SK-N-SH (cell line): ENCODE measurements at places on chromosomes 11 and 22. TPM values are rescaled to one million over a fixed set of nuclear protein-coding genes. Genes with fewer than 3 reads are reported as not detected.

Gene PTDSS2
- polyA plus RNA-seq, result 25.6 and 28.6 TPM in 2 replicates

Gene PNPLA3
- 2.4 and 3.2 TPM in 2 replicates for polyA plus RNA-seq

Gene CRACR2B
- 0.94 and 1.1 TPM in 2 replicates for polyA plus RNA-seq

Gene BRSK2
- 0.64 and 0.80 TPM in 2 replicates for polyA plus RNA-seq

Gene GRK3
- 1.3 and 1.9 TPM in 2 replicates for polyA plus RNA-seq

Gene DDX25
- polyA plus RNA-seq, result 0.12 and 0.39 TPM in 2 replicates

Gene ARFIP2
- 128 and 162 TPM in 2 replicates for polyA plus RNA-seq

Gene TRPM5
- polyA plus RNA-seq, result not detected in 2 replicates

Gene MMP26
- polyA plus RNA-seq, result not detected in 2 replicates

Gene MMP8
- polyA plus RNA-seq, result 0.07 TPM in 1 of 2 replicates, not detected in the other

Gene MPZL2
- polyA plus RNA-seq, result 6.2 and 8.6 TPM in 2 replicates

Gene ALKBH8
- 2.4 and 3.5 TPM in 2 replicates for polyA plus RNA-seq

Gene NLRP6
- not detected in 2 replicates for polyA plus RNA-seq

Gene TMEM191B
- polyA plus RNA-seq, result 2.4 and 3.7 TPM in 2 replicates

Gene OR51I1
- polyA plus RNA-seq, result 0.08 TPM in 1 of 2 replicates, not detected in the other

Gene SLC22A9
- polyA plus RNA-seq, result not detected in 2 replicates

Gene LSP1
- polyA plus RNA-seq, result 0.34 and 0.38 TPM in 2 replicates

Gene MS4A4A
- polyA plus RNA-seq, result not detected in 2 replicates

Gene FLRT1
- 0.03 TPM in 2 replicates for polyA plus RNA-seq

Gene LDHAL6A
- not detected in 2 replicates for polyA plus RNA-seq

Gene OAF
- 27.6 and 28.0 TPM in 2 replicates for polyA plus RNA-seq

Gene ASPHD2
- 2.1 and 2.2 TPM in 2 replicates for polyA plus RNA-seq

Gene RIC3
- polyA plus RNA-seq, result 0.54 and 1.2 TPM in 2 replicates

Gene MMP13
- 0.12 and 0.15 TPM in 2 replicates for polyA plus RNA-seq

Gene TSGA10IP
- not detected in 2 replicates for polyA plus RNA-seq

Gene MRTFA
- 2.9 and 5.8 TPM in 2 replicates for polyA plus RNA-seq

Gene APOBEC3G
- 0.11 TPM in 1 of 2 replicates, not detected in the other for polyA plus RNA-seq

Gene SLC25A18
- polyA plus RNA-seq, result 0.02 TPM in 1 of 2 replicates, not detected in the other
